ENCODE measurements at places on chromosomes 6 and 20.

DNA sequence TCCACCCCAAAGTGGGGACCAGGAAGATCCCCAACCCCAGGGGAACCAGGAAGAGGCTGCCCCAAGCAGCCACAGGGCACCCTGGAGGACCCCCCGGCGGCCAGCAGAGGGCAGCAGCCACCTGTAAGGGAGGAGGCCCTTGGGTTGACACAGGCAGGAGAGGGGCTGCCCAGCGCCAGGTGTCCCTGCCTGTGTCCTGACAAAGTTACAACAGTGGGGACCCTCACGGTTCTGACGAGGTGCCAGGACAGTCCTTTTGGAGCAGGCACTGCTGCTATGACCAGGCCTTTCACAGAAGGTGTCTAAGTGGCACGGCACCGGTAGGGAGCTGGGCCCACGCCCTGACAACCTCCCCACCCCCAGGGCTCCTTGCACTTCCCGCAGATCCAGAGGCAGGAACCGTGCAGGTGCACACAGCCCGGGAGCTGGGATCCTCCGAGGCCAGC lies 176.7 kb downstream of the BMP7 start:
- DNase-seq: no peak

DNA sequence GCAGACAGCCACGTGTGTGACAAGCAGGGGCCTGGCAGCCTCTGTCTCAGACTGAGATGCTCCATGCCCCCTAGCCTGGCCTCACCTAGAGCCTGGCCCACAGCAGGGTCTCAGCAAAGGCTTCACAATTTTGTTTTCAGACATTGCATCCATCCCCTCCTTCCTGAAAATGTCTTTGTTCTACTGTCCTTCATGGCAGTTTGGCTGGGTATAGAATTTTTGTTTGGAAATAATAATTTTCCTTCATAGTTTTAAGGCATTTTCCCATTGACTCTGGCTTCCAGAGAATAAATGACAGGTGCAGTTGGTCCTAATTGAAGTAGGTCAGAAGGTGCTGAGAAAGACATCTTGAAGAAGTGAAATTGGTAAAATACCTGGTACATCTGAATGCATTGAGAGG lies 216.2 kb downstream of the EYA2 start:
- DNase-seq: no peak

GRCh38 chr20:42531508-42531961 lies 658.2 kb downstream of the PTPRT start:
- no peak for DNase-seq

DNA sequence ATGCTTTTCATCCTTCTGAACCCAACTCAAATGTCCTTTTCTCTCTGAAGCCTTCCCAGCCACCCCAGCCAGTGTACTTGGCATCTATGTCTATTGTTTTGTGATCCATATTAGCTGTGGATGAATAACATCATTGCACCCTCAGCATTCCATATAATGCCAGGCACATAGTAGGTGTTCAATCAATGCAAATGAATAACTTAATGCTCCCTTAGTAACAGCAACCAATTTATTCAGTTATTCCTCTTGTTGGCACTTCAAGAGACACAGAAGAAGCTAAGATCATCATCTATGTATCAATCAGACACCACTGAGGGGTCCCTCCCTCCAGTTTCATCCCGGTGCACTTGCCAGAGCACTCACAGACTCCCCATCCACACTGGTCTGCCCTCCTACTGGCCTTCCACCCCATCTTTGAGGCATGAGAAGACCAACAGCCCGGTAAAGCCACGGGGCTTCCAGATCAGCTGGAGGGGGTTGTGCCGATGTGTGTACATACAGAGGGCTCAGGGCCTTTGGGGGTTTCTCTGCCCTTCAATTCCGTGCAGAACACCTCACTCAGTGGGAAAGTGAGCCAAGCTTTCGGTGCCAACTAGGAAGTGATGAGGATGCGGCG lies 2.4 kb upstream of the TAF8 start:
- DNase-seq: no peak

DNA sequence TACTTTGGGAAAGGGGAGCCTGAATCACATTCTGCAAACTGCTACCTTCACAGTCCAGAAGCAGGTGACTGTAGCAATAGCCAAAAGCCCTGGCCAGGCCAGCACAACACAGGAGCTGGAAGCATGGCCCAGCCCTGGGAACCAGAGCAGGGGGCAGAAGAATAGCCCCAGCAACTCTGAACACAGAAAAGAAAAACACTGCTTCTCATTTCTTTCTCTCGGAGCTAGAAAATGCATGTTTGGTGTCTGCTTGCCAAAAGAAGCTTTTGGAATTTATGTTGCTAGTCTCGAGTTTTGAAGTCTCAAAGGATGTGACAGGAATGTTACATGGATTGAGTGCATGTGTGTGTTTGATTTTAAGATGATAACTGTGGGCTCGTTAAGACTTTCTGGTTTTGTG lies 79.8 kb upstream of the SCAF8 start:
- DNase-seq: no peak

DNA sequence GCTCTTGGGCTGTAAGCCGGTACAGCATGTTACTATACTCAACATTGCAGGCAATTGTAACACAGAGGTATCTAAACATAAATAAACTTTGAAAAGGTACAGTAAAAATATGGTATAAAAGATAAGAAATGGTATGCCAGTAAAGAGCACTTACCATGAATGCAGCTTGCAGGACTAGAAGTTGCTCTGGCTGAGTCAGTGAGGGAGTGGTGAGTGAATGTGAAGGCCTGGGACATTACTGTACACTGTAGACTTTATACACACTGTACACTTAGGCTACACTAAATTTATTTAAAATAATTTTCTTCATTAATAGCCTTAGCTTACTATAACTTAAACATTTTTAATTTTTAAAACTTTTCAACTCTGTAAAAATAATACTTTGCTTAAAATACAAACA lies 37.8 kb upstream of the ANKEF1 start:
- DNase-seq: no peak

- no peak for DNase-seq
Observed at GRCh38 chr6:50956014-50956413, 137.3 kb downstream of the TFAP2B start.

DNA sequence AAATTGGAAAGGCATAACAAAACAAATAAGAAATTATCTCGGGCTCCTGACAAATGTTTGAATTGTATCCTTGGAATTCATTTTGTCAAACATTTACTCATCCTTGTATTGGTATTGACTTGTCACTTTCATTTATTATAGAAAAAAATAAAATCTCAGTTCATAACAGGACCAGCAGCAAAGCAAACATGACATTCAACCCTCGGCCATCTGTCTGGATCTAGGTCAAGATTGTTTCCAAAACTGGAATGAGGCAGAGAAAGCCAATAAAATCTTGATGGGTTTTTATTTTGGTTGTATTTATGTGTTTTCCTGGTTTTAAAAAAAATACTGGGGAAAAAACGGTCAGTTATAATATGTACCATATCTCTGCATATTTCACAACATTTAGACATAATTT lies 42.9 kb upstream of the FABP7 start:
- DNase-seq: no peak

DNA sequence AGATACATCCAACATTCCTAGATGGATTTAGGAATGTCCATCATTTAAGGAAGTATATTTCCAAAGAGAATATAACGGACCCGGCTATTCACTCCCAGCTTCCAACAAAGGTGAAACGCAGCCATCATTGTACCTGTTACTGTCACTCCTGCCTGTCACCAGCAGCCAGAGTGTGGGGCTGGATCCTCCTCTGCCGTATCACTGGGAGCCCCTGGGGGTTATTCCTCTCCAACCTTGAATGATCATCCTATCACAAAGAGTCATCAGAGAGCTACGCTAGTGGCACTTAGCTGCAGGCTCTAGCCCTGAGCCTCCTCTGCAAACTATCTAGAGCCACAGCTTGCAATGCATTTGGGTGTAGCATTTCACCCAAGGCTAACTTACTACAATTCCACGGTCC lies 73.6 kb upstream of the NHSL1 start:
- no peak for DNase-seq

DNA sequence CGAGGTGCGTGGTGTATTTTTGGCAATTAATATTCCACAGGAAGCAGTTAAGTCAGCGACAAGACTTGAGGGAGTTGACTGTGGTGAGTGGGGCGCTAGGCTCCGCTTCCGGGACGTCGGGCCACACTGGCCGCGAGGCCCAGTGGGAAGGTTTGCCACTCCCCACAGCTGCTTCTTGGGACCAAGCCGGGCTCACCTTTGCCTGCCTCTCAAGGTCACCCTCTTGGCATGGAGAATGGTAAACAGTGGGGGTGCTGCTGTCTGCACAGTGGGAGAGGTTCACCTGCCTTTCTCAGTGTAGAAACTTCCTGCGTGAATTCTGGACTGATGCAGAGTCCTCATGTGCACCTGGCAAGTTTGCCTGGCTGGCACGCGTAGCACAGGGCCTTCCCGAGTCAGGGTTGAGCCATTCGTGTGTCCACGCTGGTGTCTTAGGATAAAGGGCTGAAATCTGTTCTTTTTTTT lies 6.4 kb downstream of the OSBPL2 start:
- no peak for DNase-seq

- no peak for DNase-seq
Observed at GRCh38 chr6:99979953-99980352, 14.1 kb downstream of the MCHR2 start.

GRCh38 chr6:122075917-122076316 lies 323.5 kb upstream of the HSF2 start:
- DNase-seq: no peak

- no peak for DNase-seq
Observed at GRCh38 chr20:24855848-24856247, 93.2 kb upstream of the CST7 start.

- no peak for DNase-seq
Observed at GRCh38 chr6:754202-754601, 61.3 kb upstream of the EXOC2 start.

- DNase-seq: no peak
Observed at GRCh38 chr6:72616406-72617015, 5.4 kb upstream of the KCNQ5 start.

DNA sequence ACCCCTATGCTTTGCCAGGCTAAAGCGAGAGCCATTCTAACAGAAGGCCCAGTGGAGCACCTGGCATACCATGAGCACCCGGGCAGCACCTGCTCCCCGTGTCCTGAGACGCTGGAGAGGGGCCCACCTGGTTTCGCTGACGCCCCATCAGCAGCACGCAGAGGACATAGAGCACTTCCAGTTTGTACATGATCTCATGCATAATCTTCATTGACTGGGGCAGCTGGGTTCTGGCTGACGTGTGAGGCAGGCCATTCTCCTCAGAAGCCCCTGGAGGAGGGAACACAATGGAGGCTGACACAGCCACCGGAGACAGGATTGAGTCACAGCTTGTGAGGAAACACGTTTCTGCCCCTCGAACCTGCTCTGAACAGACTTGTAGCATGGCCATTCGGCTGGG lies 65.4 kb downstream of the MYH7B start:
- DNase-seq: no peak

- no peak for DNase-seq
Observed at GRCh38 chr6:149881860-149882259, 16.1 kb downstream of the RAET1E start.

DNA sequence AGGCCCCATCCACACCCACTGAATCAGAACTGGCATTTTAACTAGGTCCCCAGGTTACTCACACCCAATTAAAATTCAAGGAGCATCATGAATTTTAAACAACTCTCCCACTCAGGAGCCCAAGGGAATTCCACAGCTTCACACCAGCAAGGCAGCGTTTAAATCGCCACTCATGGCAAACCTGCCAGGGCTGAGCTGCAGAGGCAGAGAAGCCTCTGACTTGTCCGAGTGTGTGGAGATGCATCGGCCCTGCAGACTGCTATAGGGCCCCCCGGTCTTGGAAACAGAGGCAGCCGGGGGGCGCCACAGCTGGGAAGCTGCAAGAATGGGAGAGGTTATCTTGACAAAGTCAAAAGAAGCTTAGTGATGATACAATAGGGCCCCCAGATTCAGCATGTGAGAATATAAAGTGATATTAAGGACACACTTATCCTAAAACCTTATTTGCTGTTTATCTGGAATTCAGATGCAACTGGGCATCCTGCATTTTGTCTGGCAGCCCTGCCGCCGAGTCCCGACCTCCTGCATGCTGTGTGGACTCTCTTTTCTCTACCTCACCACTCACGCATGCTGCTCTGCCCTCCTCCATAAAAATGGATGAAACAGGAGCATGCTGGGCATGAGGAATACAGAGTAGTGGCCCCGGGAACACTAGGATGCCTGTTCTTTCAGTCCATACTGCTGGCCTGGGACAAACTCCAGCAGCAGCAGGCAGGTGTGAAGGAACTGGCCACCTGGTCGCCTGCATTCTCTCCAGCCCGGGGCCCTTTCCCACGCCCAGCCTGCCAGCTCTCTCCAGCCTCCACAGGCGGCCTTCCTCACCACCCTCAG lies 126.1 kb downstream of the PXDC1 start:
- no peak for DNase-seq

- no peak for DNase-seq
Observed at GRCh38 chr6:32501016-32501415, 29.1 kb downstream of the HLA-DRB5 start.

DNA sequence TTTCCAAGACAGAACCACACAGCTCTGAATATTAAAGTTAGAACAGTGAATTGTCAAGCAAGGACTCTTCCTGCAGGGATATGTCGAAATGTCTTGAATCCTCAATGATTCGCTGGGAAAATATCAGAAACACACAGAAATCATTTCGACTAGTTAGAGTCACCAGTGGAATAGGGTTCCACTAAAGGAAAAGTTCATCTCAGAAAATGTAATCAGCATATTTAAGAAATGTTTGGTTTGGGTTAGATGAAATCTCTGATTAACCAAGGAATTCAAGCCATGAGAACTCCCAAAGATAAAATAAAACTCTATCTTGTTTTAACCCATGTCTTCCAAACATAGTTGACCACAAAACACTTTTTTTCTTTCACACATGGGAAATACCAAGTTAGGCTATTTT lies 621.0 kb upstream of the NRSN1 start:
- no peak for DNase-seq

GRCh38 chr6:140045116-140045515 lies 670.7 kb upstream of the CITED2 start:
- DNase-seq: no peak

DNA sequence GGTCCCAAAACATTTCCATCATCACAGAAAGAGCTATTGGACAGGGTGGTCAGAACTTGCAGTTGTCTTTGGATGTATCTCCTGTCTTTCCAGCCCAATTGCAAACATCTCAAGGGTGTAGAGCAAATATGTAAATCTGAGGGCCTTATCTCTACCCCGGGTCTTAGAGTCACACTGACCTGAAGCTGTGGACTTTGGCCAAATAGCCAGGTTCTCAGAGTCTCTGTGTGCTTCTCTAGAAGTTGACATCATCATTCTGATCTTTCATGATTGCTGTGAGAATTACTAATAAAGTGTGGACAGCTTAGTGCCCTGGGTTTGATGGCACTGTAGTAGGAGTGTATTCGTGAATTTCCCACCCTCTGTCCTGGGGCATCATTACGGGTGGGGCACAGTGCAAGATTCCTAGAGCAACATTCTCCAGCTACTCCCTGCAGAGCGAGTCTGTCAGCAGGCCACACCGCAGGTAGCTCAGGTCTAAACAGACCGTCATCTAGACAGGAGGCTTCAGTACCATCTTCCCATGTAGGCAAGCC lies 71.1 kb downstream of the SLC24A3 start:
- no peak for DNase-seq

DNA sequence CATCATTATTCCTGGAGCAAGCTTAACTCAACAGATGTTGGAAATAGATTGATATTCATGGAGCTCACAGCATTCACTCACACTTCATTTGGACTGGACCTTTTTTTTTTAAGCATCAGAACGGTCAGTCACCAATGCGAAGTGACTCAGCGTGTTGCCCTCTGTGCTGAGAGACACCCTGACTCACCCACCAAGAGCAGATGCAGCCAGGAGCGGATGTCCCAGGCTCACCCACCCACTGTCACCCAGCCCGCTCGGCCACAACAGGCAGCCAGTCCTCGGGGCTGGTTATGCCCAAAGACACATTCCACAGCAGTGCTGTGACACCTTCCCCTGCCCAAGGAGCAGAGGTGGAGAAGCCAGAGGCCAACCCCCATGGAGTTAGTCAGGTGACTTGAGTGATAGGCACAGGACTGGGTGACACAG lies 15.7 kb downstream of the RNASET2 start:
- no peak for DNase-seq
